ENCODE measurements at places on chromosomes 5 and 9. TPM values are rescaled to one million over a fixed set of nuclear protein-coding genes. Genes with fewer than 3 reads are reported as not detected.
A peak's percentile ranks its signal among the peaks of the same experiment; 100 is the strongest.

ZNF366 gene
- total RNA-seq, result 1.3 TPM

IFNA2 gene
- not detected for total RNA-seq

LCN6 gene
- total RNA-seq, result 2.1 TPM

DNA sequence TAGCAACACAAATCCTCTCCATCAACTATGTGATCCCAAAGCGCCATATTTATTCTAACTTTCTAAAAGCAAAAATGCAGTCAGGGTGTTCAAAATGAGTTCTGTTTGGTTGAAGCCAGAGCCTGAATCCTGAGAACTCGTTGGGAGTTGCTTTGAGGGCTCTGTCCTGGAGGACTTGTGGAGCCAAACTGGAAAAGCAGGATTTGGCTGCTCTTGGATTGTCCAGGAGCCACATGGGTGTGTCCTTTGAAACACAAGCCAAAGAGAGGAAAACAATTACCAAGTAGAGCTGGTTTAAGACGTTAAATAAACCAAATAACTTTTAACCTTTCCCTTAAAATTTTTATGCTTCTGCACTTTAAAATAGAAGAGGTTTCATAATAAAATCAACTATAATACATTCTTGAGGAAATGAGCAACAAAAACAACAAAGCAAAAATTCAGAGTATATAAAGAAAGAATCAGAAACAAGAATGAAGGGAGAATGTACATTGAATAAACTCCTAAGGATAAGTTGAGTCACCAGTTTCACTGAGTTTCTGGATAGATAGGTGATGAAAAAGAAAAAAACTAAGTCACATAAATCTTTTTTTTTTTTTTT lies 13.5 kb downstream of the C5orf46 start:
- DNase-seq, result peak; percentile 61

DNA sequence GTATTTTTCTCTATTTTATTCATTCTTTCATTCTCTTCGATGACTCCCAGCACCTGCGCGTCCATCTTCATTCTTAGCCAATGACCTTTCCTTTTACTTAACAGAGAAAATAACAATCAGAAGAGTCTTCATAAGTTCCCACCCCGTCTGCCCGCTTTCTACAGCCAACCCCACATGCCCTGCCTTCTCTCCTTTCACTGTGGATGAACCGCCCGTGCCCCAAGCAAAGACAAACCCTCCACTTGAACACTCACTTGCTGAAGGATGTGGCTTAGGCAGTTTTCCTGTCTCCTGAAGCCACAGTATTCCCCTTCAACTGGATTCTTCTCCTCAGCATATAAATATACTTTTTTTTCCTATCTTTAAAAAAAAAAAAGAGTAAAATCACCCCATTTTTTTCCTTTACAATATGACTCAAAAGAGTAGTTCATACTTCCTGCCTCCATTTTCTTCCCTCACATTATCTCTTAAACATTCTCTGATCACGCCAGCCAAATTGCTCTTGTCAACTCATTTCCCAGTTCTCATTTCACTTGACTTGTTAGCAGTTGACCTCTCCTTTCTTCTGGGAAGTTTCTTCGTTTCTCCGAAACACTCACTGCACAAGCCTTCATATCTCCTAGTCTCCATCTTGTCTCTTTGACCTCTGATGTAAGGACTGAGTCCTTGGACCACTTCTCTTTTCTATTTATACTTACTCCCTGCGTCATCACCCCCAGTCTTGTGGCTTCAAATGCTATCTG lies 11.1 kb downstream of the NIPSNAP3B start:
- no peak for DNase-seq

GRCh38 chr5:134600600-134600999 lies 32.0 kb downstream of the SAR1B start:
- no peak for DNase-seq
